ENCODE measurements at places on chromosomes 2 and 18.

GRCh38 chr2:25228848-25229278, 60.5 kb upstream of the POMC start:
- peak; percentile 96 for DNase-seq

DNA sequence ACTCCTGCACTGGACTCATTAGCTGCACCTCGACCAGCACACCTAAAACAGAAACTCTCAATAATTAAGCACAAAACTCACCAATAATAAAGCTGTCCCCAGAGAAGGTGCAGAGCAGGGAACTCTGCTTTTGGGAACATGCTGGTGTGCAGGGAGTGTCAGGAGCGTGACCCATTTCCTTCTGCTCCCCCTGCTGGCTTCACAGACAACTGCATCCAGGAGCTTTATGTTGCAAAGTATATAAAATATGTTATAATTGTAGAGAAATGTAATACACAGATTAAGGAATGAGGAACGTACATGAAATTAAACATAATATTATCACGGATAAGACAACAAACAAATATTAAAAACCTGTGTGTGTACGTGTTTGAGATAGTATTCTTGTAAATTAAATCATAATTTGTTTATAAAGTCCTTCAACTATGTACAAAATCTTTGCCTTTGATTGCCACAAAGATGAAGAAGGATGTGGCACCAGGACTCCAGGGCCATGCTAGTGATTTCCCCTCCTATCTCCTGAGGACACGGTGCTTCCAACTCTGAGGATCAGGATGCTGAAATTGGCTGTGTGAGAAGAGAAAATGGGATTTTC, 68.6 kb upstream of the MAL start:
- DNase-seq = peak; percentile 15

DNA sequence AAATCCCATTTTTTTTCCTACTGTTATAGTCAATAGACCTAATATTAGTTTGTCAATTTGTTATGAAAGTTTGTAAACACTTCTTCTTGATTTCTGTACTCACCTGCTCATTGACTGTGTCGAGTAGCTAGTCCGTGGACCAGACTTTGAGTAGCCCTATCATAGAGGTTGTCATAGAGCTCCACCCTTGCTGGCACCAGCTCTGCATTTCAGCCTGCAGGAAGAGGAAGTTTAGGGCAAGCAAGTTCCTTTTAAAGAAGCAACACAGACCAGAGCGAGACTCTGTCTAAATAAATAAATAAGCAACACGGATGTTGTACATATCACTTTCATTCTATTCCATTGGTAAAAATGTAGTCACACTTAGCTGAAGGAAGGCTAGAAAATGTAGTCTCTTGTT, 74.0 kb downstream of the MCFD2 start:
- DNase-seq = no peak

- no peak for DNase-seq
These were observed 300.3 kb downstream of the NBAS start for GRCh38 chr2:15260835-15261234.

DNA sequence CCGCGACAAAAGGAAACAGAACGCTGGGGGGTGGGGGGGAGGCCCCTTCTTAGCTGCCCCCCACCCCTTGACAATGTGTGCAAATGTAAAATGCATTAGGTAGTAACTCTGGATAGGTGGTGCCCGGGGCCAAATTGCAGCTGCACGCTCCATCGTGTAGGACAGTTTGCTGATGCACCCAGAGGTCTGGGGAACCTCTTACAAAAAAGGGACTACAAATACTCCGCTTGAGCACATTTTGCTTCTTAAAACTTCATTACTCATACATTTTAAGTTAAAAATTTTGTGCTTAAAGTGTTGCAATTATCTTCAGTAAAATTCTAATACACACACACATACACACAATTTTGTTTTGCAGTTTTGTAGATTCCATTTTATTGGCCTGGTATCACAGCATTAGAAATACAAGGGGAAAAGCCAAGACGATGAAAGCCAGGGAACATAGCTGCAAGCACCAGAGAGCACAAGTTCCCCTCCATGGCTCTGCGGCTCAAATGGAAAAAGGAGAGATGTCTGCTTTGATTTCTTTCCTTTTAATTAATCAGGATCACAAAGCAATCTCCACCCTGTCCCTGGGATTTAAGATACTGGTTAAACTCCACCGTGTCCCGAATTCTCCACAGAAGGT, 582.1 kb downstream of the ZEB2 start:
- no peak for DNase-seq

GRCh38 chr2:144751142-144751905, 231.4 kb upstream of the ZEB2 start:
- DNase-seq = no peak

DNA sequence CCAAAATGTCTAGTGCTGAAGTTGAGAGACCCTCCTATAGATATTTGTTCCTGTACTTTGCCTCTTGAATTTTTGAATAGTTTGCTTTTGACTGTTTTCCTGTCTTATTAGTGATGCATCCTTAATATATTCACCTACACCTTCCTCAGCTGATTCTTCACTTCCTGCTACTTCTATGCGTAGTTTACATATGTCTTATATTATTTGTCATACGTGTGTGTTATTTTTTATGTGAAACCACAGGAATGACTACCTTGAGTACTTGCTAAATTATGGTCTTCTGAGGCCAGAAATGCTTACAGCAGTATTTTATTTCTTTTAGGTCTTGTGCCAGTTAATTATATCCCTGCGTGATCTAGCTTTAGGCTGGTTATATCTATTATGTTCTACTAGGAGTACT, 9.9 kb downstream of the UBE2E3 start:
- DNase-seq = no peak

DNA sequence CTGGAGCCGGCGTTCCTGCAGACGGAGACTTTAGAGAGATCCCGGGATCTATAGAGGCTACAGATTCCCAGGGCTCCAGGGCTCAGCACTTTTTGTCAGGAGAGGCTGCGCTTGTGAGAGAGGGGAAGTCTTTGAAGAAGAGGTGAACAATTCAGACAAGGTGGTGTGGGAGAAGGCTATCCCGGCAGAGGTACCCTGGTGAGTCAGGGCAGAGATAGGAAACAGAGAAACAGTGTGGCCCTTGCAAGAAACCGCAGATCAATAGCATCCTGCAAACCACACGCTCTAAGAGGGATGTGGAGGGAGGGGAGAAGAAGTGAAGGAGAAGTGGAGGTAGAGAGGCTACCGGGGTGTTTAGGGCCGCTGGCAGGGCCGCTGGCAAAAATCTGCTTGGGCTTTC, 160.5 kb upstream of the APCDD1 start:
- DNase-seq = no peak

GRCh38 chr2:105328281-105329196, 996 bp downstream of the TGFBRAP1 start:
- peak; percentile 71 for DNase-seq

DNA sequence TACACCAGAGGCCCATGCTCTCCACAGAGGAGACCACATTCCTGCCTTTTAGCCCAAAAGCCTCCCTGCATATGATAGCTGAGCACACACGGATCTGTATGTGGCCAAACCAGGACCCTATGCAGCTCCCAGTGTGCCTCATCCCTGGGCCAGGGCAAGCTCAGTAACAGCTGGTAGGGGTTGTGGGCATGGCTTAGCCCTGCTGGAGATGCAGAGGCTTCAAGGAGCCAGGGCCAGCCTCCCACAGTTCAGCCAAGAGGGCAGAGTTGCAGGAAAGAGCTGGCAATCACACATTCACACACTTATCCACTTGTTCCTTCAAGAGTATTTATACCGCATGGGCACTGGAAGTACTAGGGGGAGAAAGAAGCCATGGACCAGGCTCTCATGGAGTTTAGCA, 1.6 kb upstream of the LIMS2 start:
- DNase-seq = no peak

GRCh38 chr2:7886666-7887065, 795.2 kb upstream of the ID2 start:
- DNase-seq = no peak

DNA sequence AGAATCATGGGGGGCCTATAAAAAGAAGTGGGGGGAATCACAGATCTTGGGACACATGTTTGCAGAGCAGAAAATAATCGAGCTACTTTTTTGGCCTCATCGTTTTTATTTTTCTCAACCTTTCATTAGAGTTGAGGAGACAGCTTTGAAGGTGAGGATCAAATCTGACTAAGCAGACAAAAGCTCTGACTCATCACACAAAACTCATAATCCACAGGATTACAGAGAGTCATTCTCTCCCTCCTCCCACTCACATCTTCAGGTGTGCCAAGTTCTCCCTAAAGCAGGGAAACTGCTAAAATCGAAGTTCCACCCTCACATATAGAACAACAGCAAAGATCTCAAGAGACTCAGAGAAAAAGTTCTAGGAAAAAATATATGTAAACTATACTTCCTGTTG, 15.6 kb downstream of the BAZ2B start:
- no peak for DNase-seq

DNA sequence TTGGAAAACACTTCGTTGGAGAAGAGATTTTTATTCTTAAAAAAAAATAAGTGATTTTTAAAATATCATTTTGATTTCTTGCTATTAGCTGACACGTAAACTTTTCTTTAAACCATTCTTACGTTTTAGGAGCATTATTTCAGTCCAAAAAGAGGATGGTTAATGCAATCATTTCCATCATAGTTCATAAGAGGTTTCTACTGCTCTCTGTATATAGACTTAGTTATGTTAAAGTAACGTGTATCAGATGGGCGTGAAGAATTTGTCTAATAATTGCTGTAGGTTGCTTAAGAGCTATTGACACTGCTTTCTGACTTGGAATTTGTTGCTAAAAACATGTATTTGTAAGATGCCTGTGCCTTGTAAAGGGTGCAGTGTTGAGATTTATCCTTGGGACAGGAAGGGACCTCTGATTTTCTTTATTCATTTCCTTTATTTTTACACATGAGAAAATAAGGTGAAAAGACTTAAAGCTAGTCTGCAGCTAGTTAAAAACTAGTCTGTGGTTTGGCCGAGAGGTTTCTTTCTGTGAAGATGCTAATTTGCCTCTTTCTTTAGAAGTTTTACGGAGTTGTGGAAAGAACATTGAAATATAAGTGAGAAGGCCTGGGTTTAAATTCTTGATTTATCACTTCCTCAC, 2.9 kb downstream of the ANKRD12 start:
- DNase-seq = no peak

- DNase-seq = peak; percentile 92
These were observed 77.8 kb upstream of the HS6ST1 start for GRCh38 chr2:128396500-128396891.

DNA sequence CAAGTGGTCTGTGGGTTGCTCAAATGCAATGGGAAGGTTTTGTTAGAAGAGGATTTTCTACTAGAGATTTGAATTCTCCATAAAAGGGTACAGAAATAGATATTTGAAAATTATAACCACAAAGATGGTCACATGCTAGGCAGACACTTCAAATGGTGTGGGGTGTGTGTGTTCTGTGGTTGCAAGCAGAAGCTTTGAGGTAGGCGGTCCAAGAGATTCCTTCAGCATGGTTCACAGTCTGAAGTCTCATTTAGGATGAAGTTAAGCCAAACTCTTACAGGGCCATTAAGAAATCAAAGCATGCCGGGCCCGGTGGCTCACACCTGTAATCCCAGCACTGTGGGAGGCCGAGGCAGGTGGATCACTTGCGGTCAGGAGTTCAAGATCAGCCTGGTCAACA, 38.3 kb upstream of the RMDN2 start:
- no peak for DNase-seq

- peak; percentile 7 for DNase-seq
These were observed 79.3 kb downstream of the RBM43 start for GRCh38 chr2:151182396-151182795.

DNA sequence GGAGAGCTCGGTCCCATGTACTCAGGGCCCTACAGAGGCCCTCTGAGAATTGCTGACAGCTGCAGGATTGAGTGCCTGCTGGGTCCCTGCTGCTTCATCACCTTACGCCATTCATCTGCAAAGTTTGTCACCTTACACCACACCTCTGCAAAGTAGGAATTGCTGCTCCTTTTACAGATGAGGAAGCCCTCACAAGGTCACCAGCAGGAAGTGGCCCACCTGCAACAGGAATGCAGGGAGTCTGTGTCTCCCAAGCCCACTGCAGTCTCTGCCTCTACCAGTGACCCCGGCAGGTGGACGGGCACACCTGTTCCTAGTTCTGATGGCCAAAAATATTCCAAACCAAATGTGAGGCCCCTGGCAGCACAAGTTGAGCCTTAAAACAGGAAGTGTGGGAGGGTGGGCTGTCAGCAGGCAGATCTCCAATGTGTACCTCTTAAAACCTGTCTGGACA, 441.4 kb downstream of the NBAS start:
- no peak for DNase-seq

DNA sequence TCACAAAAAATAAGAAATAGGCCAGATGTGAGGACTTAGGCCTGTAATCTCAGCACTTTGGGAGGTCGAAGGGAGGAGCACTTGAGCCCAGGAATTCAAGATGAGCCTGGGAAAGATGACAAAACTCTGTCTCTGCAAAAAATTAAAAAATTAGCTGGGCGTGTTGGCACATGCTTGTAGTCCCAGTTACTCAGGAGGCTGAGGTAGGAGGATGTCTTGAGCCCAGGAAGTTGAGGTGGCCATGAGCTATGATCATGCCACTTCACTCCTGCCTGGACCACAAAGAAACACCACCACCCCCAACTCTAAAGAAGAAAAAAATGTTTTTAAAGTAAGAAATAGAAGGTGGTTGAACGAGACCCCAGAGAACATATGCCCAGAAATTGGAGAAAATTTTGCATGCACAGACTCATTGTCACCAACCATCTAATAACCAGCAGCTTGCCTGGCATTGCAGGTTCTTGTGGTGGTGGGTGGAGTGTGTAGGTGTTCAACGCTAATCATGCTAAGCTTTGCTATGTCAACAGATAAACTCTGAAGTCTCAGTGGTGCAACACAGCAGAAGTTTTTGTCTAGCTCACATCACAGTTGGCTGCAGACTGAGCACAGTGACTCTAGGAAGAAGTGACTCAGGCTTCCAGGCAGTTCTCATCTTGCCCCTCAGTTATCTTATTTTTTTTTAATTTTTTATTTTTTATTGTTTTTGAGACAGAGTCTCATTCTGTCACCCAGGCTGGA, 18.6 kb downstream of the ARL4C start:
- DNase-seq = no peak

GRCh38 chr2:228599297-228599696, 417.8 kb upstream of the SPHKAP start:
- peak; percentile 9 for DNase-seq

GRCh38 chr2:195413422-195413821, 243.6 kb upstream of the SLC39A10 start:
- DNase-seq = no peak

DNA sequence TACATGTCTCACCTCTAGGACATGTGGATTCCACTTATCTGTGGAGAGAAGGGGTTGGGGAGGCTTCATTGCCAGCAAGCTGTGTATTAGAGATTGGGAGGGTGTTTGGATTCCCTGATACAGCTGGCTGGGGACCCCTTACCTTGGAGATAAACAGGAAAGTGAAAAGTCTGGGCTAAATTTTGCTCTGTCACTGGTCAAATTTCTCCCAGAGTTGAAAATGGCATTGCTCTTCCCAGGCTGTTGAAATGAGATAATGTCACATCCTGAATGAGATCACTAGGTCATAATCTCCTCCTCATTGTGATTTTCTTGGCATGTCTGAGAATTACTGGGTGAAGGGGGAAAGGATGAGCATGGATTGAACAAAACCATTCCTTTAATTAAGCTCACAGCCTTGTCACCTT, 265.0 kb upstream of the PARD3B start:
- no peak for DNase-seq

Measured in SJCRH30 (cell line).